Activated CD4-positive, alpha-beta T cell treated with anti-CD3 and anti-CD28 coated beads, Interleukin-2, amount 50 U/mL, for 24 hours (primary cell): ENCODE measurements at places on chromosomes 11 and 22.

GRCh38 chr11:131600628-131601027 lies 230.2 kb downstream of the NTM start:
- no peak for DNase-seq

GRCh38 chr11:104704146-104704830 lies 194.0 kb downstream of the CASP12 start:
- no peak for DNase-seq

- no peak for DNase-seq
Measured at GRCh38 chr11:120390585-120390922, 54.3 kb downstream of the ARHGEF12 start.

DNA sequence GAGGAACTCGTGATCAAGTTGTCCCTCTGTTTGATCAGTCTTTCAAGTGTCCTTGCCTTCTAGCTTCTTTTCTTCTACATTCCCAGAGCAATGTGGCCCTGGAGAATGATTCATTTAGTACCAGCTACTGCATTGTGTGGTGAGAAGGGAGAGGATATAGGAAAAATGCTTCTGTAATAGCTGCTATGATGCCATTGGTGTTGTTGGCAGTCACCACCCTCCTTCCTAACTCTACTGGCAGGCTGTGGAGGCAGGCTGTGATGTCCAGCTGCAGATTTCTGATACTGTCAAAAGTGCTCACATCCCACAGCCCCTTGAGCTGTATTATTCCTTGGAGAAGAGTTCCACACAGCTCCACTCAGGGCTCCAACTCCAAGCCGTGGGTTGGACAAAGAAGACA lies 52.8 kb downstream of the ENDOD1 start:
- DNase-seq = no peak

- DNase-seq = no peak
Measured at GRCh38 chr11:126371595-126371994, 16.1 kb downstream of the ST3GAL4 start.
